ENCODE measurements at places on chromosomes 1 and 21. TPM values are rescaled to one million over a fixed set of nuclear protein-coding genes. Genes with fewer than 3 reads are reported as not detected.

PTCH2 gene
- 0.16 TPM for total RNA-seq

BMP8A gene
- 6.0 TPM for total RNA-seq

NCSTN gene
- 64.7 TPM for total RNA-seq

S100A16 gene
- 30.8 TPM for total RNA-seq

DNA sequence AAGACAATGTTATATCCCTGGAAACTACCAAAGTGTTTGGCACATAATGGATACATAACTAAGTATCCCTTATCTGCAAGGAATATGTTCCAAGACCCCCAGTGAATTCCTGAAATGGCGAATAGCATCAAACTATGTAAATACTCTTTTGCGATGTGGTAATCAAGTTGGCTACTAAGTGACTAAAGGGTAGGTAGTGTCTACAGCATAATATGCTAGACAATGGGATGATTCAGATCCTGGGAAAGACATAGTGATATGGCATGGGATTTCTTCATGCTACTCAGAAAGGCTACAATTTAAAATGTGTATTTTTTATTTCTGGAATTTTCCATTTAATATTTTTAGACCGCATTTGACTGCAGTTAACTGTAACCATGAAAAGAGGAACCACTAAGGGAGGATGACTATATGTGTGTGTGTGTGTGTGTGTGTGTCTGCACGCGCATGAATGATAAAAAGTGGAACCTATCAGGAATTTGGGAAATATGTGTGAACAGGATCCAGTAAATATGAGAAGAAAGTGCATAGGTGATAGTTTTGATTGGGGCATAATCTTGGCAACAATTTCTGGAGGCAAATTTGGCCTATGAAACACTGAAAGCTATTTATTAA lies 1899.9 kb downstream of the NCAM2 start:
- no peak for DNase-seq

DNA sequence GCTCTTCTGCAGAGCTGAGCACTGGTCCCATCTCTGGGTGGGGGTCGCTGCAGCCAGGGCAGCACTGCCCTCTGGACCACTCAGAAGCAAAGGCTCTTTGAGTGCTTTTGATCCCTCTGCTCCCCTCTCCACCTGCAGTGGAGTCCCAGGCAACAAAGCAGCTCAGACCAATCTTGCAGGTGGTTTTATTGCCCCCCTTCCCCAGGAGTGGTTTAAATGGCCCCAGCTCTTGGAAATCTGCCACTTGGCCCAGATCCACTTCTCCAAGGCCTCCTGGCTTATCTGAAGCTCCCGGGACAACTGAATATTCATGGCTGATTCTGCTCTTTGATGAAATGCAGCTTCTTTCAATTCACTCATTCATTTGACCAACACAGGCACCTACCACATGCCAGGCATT lies 2.7 kb downstream of the STUM start:
- no peak for DNase-seq

- no peak for DNase-seq
Observed at GRCh38 chr1:184052194-184052559, 647 bp downstream of the TSEN15 start.

DNA sequence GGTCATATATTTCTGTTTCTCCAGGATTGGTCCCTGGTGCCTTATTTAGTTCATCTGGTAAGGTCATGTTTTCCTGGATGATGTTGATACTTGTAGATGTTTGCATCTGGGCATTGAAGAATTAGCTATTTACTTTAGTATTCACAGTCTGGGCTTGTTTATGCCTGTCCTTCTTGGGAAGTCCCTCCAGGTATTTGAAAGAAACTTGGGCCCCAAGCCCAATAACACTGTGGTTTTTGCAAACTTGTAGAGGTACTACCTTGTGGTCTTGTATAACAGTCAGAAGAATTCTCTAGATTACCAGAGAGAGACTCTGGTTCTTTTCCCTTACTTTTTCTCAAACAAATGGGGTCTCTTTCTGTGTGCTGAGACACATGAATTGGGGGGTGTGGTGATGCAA lies 251.4 kb upstream of the B3GALT2 start:
- no peak for DNase-seq

DNA sequence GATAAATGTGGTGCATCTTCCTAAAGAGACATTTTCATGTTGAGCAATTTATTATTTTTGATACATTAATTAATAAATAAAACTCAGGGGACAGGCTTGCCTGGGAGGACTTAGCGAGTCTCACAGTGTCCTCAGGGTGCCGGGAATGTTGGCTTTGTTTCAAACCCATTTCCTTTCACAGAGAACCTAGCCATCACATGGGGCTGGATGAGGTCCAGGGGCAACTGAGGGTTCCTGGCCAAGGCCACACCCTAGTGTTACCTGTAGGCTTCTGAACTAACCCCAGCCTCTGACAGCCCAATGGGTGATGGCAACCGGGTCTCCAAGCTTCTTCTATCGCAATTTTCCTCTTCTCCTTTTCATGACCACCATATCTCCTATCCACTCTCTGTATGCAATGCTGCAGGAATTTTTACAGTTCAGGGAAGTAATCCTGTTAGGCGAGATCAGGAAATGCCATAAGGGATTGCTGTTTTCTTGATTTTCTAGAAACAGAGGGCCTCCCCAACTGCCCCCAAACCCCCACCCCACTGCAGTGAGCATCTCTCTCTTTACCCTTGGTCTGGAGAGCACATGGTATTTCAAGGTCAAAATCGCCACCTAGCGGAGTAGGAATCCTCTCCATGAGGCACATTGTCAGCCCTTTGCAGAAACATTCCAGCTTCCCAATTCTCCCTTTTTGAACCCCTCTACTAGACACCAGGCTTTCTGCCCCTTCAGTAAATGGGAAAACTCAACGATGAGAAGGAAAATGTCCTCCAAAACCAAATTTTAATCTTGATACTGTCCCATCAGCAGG lies 22.1 kb upstream of the SMYD3 start:
- no peak for DNase-seq

DNA sequence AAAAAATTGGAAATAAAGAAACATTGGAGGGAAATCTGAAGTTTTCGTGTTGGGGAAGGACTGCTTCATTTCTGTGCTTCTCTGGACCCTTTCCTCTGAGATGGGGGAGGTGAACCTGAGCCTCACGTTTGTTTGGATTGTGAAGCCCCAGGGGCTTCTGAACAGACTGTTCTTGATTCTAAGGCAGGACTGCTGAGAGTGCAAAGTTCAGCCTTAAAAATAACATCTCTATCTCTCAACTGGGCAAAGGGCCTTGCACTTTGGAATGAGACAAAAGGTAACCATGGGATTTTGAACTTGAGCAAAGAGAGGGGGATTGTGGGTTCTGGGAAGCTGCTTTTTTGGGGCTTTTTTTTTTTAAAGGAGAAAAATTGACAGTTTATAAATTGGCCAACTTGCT lies 45.0 kb downstream of the GPR88 start:
- DNase-seq, result no peak

DNA sequence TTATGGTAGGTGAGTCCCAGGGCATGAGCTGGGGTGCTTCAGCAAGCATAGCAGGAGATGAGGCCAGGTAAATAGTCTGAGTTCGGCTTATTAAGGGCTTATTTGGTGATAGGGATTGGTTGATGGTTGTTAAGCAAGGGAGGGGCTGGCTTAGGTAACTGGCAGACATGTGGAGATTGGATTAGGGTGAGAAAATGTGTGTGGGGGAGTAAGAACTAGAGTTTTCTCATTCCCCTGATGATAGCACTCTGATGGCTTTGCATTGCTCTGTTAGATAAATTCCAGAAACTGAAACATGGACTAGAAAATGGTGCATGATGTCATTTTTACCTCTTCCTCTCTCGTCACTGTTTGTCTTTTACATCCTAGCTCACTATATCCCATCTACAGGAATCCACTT lies 53.6 kb downstream of the FGGY start:
- no peak for DNase-seq

DNA sequence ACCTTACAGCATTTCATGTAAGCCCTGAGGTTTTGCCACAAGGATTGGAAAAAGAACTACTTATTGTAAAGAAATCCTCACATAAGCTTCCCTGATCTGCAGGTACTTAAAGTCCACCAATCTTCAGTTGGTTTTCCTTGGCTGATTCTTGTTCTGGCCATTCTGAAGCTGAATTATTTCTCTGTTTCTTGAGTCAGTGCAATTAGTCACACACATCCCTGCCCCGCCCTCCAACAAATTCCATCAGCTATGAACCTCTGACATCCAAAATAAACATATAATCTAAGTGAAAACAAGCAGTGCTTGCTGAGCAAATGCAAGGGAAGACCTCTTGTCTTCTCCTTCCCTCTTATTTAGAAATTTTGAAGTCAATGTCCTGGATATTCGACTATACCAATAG lies 8.2 kb upstream of the FNDC7 start:
- DNase-seq, result no peak
